ENCODE measurements at places on chromosomes 2 and 18.

- peak; percentile 70 for DNase-seq
These were observed at the start of gene DLX2 for GRCh38 chr2:172102391-172103359. Gene DLX2, minus strand, starts transcription at chr2:172102900. Its CDS starts 362 bp downstream, at chr2:172102538.

GRCh38 chr2:37894601-37895000 lies 30.5 kb upstream of the RMDN2 start:
- no peak for DNase-seq

DNA sequence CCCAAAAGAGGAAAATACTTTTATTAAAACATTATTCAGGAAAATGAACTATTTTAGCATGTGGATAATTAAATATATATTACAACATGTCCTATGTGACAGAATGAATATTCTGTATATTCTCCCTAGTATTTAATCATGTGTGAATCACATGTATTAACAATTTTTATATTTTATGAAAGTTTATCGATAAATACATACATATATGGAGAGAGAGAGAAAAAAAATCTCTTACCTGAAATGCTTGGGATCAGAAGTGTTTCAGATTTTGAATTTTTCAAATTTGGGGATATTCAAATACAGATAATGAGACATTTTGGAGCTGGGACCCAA lies 228.6 kb upstream of the RBBP8 start:
- no peak for DNase-seq

- no peak for DNase-seq
These were observed 66.5 kb upstream of the TGIF1 start for GRCh38 chr18:3383381-3383915.

DNA sequence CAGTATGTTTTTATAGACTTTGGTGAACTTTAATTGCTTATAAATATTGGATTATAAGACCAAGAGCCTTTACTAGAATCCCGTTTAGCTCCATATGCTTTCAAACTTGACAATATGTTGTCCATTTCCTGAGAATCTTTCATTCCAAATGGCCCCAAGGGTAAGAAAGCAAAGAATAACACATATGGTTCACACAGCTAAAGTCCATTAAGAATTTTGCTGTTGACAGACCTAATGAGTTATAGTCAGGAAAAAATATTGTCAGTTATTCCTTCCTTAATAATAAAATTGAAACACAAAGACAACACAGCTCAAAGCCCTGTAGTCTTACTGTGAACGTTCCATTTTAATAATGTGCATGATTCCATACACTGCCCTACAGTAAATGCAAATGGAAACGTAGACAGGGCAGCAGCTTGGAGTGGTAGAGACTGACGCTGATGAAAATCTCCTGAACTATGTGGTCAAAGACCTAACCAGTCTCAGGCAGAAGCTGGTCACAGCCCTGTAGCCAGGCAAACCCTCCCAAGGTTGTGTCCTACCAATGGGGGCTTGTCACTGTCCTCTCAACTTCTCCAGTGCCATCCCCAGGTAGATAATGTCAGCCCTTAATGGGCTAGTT lies 49.0 kb upstream of the ATIC start:
- DNase-seq: no peak

DNA sequence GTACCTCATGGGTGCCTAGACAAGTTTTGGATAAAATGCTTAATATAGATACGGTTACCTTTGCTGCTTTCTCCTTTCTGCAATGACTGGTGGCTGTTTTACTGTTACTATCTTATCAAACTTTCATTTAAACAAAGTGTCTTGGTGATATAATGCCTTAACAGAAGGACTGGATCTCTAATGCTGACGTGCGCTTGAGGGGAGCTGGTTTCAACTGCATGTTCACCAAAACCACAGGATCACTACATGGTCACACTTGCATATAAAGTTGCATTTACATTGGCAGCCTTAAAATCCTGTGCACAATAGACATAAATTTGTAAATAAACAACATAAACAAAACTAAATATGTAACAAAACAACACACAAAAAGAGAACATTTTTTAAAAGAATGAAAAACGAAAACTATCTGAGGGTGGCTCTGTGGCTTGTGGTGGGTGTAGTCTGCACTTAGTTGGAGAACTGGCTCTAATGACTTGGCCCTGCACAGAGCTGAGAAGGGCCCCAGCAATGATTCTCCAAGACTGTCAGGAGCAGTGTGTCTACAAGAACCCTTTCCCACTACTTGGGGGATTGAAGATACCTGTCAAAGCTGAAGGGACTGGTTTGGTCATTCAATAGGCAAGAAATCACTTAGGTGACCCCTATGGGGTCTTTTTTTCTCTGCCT lies 135.5 kb downstream of the UXS1 start:
- DNase-seq: no peak

GRCh38 chr18:31450409-31450808 lies 2.9 kb downstream of the DSG3 start:
- no peak for DNase-seq

- no peak for DNase-seq
These were observed 299.6 kb upstream of the ZNF521 start for GRCh38 chr18:25651553-25651952.

DNA sequence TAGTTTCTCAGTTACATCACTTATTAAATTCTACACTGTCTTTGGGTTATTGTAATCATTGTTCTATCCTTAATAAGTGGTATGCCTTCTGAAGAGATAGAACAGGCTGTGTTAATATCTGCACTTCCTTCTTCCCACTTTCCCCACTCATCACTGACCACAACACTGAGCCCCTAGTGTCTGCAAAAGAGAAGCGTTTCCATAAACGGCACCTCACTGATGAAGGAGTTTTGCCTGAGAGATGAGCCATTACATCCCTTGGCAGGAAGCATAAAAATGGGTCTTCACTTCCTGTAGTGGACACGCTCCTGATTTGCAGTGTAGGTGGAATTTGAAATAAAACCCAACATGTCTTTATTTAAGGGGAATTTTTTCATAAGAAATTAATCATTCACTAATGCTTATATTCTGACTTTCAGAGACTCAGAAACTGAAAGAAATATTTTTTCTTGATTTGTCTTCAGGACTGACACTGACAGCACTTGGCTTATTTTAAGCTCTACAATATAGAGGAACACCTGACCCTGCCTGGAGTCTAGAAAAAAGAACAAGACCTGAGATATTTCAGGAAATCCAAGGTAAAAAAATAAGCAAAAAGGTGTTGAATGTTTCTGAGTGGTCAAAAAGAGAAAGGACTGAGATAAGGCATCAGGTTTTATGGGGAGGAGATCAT lies 275.3 kb downstream of the RAD51AP2 start:
- DNase-seq: no peak

DNA sequence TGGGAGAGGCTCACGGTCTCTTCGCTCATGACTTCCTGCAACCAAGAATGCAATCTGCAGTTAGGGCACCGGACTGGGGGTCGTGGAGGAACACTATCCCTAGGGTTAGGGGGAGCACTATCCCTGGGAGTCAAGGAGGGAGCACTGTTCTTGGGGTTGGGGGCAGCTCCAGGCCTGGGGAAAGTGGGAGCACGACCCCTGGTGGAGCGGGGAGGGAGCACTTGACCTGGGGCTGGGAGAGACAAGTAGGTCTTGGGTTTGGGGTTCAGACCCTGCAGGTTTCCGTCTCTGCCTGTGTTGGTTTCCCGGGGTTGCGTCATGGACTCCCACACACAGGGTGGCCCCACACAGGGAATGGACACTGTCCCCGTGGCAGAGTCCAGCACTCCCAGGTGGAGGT lies 133.6 kb downstream of the TPO start:
- DNase-seq: no peak

DNA sequence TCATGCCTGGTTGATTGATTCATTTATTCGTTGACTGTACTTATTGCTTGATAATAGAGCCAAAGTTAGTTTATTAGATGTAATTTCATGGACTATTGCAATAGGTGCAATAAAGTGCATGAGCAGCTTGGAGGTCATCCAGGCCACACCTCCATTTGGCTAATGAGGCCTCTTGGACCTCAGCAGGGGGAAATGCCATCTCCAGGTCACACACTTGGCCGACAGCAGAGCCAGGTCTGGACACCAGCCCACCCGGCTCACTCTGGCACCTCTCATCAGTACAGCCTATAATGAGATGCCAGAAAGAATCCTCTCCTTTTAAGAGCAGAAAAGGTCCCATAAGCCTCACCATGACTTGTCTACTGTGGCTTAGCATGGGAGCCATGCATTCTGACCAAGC lies 71.2 kb upstream of the AFF3 start:
- DNase-seq: no peak
